NCI-H1930 (cell line): ENCODE measurements at places on chromosomes 3 and 15.

DNA sequence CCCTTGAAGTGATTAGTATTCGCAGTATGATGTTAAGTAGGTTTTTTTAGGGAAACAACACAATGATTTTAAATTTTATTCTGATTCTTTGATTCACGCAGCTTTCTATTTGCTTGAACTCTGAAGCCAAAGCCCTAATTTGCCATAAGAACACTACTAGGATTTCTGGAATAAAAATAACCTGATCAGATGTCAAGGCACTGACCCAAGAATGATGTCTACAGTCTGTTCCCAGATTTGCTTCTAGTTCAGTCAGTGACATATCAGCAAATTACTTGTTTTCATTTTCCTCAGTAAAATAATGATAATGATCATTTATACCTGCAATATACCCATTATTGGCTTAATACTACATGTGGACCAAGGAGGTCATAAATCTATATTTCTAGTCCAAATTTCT, 179.5 kb upstream of the EIF1B start:
- DNase-seq: no peak

- DNase-seq: no peak
Measured at GRCh38 chr3:131714585-131715220, 211.9 kb upstream of the MRPL3 start.

- no peak for DNase-seq
Measured at GRCh38 chr3:98776140-98776493, 13.0 kb downstream of the ST3GAL6 start.

GRCh38 chr3:127867986-127868385, 45.7 kb upstream of the MGLL start:
- DNase-seq: no peak

- DNase-seq: no peak
Measured at GRCh38 chr3:120448756-120449155, 2.0 kb downstream of the FSTL1 start.
